ENCODE measurements at places on chromosomes 6 and 20. TPM values are rescaled to one million over a fixed set of nuclear protein-coding genes. Genes with fewer than 3 reads are reported as not detected.

GRCh38 chr6:70363741-70364493 lies 49.4 kb upstream of the FAM135A start:
- DNase-seq = no peak

DNA sequence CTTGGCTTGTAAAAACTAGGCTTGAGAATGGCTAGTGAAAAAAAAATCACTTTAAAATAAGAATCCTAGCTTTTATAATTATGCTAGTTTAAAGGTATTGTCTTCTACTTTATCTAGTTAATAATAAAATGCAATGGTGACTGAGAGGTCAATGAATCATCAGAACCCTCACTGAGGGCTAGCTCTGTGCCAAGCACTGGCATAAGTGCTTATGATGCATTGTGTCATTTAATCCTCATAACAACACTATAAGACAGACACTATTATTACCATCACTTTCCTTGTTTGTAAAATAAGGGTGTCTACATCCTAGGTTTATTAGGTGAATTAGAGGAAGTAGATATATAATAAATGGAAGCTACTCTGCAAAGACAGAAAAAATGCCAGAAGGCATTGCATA lies 144.3 kb downstream of the F13A1 start:
- DNase-seq = no peak

SMOC2 gene
- not detected for total RNA-seq

DNA sequence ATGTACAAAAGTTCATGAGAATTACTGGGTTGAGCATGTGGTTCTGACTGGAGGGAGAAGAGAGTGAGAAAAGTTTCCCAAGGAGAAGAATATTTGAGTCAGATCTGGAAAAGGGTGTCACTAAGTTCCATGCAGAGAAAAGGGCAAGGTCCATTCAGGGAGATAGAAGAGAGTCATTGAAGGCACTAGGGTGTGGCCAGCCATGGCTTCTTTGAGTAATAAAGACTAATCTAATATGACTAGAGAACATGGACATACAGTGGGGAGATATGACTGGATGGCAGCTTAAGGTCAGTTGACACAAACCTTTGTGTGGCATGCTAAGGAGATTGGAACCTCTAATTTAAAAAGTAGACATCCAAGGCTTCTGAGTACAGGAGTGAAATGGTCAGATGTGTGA lies 10.7 kb upstream of the SLC17A4 start:
- DNase-seq = peak; percentile 14

- DNase-seq = no peak
Observed at GRCh38 chr6:14784596-14785492, 461.0 kb upstream of the JARID2 start.

ATXN1 gene
- total RNA-seq = 33.2 TPM

OLIG3 gene
- not detected for total RNA-seq

GRCh38 chr20:63560333-63560805 lies 6.4 kb downstream of the FNDC11 start:
- DNase-seq = no peak

SOBP gene
- total RNA-seq = 0.08 TPM

DNA sequence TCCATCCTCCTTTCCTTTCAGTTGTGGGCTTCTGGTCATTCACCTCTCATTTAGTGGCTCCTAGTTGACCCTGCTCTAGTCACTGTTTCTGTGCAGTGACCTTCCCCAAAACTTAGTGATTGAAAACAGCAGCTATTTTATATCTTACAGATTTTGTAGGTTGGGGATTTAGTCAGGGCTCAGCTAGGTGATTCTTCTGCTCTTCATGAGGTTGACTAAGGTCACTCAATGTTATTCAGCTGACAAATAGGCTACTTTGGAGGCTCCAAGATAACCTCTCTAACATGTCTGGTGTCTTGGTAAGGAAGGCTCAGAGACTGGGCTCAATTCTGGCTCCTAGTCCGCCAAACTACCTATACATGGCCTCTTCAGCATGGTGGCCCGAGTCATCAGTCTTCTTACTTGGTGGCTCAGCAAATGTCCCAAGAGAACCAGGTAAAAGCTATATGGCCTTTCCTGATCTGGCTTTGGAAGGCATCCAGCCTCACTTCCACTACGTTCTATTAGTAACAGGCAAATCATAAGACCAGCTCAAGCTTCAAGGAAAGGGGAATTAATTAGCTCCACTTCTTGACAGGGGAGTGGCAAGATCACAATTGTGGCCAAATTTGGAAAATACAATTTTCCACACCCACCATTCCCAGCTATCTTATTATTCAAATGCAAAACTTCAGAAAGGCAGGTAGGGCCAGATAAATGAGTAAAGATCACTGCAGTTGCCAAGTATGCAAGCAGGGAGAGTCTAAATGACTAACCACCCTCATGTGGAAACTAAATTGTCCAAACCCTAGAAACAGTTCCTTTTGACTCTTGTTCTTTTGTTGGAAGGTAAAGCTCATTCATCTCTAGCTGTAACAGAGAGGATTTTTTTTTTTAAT lies 50.5 kb upstream of the LTV1 start:
- DNase-seq = no peak

DNA sequence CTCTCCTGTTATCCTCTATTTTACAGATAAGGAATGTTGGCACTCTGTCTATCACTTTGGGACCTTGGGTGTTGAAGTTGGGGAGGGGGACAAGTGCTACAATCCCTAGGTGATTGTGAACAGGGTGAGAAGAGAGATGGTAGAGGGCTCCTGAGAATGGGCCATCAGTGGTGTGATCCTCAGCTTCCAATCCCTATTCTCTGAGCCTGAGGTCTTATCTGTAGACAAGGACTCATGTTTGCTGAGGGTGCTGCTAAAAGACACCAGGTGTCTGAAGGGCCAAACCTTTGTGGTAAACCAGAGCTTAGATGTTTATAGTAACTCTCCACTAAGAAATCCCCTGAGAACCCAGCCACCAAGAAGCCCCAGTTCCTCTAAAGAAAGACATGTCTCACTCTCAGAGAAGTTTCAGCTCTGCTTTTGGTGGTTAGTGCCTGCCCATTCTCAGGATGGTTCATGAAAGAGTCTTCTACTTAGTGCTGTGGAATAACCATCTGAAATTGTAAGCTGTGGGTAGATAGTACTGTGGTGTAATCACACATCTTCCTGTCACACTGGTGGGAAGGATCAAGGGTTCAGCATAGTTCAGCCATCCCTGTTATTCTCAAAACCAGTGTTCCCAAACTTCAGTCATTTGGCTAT lies 58.2 kb upstream of the IL20RA start:
- no peak for DNase-seq

PDYN gene
- not detected for total RNA-seq

MYB gene
- total RNA-seq = 14.5 TPM

- no peak for DNase-seq
Observed at GRCh38 chr6:166626177-166627032, 646 bp downstream of the RPS6KA2 start.

TRIM15 gene
- 13.3 TPM for total RNA-seq

GRCh38 chr20:48776306-48776705 lies 51.5 kb downstream of the PREX1 start:
- no peak for DNase-seq

GRCh38 chr6:69584536-69584912 lies 212.3 kb downstream of the LMBRD1 start:
- DNase-seq = no peak

- DNase-seq = peak; percentile 57
Observed at GRCh38 chr20:6767536-6768227, at the start of gene BMP2. Gene BMP2 (plus strand): TSS chr20:6767686. CDS start chr20:6770127, 2,441 bp downstream.

DNA sequence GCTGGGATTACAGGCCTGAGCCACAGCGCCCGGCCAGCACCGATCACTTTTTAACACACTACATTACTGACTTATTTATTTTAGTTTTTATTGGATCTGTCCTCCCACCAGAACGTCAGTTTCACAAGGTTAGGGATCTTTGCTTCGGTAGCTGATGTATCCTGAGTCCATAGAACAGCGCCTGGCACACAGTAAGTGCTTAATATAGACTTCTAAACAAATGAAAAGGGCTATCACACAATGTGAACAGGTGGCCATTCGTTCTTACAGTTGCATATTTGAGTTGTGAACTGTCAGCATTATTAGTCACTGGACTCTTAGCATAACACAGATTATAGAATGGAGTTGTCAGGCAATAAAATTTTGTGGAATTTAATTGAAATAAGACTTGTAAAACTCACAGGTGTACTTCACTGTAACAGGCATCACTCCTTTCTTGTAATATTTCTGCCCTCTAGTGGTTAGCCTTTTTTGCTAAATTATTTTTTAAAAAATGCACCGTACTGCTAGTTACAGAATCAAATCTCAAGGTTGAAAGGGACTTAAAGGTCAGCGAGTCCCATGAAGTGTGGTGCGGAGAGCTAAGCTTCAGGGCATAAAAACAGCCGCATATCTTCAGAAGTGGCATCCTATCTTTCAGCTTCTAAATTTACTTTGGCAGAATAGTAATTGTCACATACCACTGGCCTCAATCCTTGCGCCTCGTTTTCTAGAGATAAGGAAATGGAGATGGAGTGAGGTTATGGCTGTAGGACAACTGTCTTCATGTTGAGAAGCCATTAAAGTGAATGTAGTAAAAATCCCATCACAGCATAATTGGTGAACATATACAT lies 3.4 kb upstream of the TBC1D7 start:
- peak; percentile 55 for DNase-seq

DNA sequence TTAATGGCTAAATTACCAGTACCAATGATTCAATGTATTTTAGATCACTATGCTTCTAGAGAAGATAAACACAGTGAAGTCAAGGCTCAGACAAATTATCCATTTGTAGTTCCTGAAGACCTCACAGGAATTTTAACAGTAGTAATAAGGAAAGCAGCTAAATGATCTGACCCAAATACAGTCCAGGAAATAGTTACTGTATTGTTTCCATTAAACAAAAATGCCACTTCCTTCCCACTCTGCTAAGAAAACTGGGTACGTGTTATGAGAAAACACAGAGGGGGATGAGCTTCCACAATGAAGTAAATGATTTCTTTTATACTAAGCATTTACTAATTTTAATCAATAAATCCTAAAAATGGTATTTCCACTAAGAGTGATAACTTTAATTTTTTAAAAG lies 127.9 kb downstream of the CDK19 start:
- no peak for DNase-seq

DNA sequence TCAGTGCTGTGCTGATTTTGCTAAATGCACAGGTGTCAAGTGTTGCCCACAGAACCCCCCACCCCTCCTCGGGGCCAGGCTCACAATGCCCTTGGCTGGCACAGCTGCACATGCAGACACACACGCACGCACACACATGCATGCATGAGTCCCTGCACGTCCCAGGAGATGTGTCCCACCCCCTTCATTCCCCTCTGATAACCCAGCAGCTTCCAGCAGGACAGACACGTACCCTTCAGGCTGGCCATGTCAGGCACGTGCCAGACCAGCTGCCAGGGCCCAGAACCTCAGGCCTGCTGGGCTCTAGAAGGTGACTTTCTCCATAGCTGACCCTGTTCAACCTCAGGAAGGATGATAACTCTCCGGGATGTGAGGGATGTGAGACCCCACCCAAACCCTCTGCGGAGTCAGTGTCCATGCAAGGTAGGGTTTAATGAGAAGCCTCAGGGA lies 44.4 kb downstream of the MRPL14 start:
- DNase-seq = no peak

GRCh38 chr6:39407446-39407993 lies 85.0 kb upstream of the KCNK16 start:
- no peak for DNase-seq

KHDC1L gene
- not detected for total RNA-seq

GRCh38 chr20:49591217-49591865 lies 23.4 kb upstream of the PTGIS start:
- DNase-seq = no peak

PRSS35 gene
- total RNA-seq = not detected

DNA sequence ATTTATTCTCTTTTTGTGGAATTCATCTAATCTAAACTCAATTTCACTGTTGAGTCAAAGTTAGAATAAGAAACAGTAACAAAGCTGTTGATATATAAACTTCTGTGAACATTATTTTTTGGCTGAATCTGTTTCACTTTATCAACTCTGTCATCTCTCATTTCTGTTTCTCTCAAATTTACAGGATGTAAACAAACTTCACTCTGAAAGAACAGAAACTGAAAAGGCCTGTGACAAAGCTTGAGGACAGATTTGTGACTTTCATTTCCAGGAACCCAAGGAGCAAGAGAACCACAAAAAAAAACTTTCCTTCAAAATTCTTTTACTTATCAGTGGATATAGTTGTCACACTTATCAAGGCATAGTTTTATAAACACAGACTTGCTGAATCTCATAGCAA lies 447.9 kb upstream of the OPRM1 start:
- no peak for DNase-seq

CASS4 gene
- total RNA-seq = not detected

- peak; percentile 63 for DNase-seq
Observed at GRCh38 chr6:2132416-2132815, 113.0 kb downstream of the GMDS start.

DNA sequence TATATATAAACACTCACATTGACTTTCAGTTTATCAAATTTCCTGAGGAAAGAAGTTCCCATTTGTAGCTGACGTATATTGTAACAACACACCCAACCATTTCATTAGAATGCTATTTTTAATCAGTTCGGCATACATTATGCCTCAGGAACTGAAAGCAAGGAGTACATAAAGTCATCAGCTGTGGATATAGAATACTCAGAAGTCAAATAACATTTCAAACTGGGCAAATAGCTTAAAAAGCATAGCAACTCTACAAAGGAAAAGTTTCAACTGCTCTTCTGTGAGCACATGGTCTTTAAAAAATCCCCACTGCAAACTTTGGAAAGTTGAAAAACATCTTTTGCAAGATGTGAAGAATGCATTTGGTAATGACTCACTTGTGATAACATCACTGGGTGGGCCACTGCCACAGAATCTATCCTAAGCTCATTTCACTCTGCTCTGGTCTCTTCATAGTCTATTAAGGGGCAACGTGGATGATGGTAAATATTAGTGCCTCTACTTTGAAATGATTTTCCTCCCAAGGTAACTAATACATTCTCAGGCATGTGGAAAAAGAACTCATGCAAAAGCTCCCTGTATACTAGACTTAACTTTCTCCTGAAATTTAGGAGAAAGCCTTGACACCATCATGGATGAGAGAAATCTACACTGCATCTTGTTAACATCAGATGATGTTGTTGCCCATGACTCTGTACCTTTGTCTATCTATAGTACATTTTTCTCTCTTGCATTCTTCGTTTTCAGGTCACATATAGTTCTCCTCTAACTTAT lies 49.2 kb downstream of the FYN start:
- peak; percentile 10 for DNase-seq
